ENCODE measurements at places on chromosomes 13 and 19.

DNA sequence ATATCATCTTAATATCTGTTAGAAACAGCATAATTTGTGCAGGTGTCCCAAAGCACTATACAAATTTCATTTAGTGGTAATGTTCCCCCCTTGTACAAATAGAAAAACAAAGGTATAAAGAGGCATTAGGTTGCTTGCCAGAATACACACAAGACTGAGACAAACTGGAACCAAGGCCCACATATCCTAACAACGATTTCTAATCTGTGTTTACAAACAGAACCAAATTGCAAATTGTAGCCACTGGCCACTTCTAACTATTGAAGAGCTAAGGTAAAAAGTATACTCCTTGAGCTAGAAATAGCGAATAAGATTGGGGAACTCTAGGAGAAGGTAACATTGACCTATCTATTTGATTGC lies 526.1 kb downstream of the KLF12 start:
- no peak for DNase-seq

GRCh38 chr19:47507924-47508553 lies 6.8 kb downstream of the NAPA start:
- DNase-seq: no peak

- peak; percentile 25 for DNase-seq
Measured at GRCh38 chr13:31276421-31276820, 76.6 kb downstream of the B3GLCT start.

GRCh38 chr19:35644987-35645679 lies 3.0 kb upstream of the COX6B1 start:
- peak; percentile 65 for DNase-seq

DNA sequence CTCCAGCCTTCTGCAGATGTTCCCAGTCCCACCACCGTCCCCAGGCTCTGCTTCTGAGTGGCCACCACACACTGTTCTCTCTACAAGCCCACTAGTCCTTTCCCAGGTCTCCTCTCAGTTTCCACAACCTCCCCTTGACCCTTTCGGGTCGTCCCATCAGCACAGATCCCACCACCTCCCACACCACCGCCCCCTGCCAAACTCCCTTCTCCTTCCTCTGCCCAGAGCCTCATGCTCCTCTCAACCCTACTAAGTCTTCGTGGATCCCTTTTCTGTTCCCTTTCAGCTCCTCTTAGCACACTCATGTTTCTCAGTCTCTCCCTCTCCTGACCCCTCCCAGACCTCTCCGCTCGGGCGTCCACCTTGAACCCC lies 1.9 kb downstream of the NAPA start:
- DNase-seq: no peak

GRCh38 chr13:70034286-70034685 lies 73.3 kb upstream of the ATXN8OS start:
- no peak for DNase-seq

DNA sequence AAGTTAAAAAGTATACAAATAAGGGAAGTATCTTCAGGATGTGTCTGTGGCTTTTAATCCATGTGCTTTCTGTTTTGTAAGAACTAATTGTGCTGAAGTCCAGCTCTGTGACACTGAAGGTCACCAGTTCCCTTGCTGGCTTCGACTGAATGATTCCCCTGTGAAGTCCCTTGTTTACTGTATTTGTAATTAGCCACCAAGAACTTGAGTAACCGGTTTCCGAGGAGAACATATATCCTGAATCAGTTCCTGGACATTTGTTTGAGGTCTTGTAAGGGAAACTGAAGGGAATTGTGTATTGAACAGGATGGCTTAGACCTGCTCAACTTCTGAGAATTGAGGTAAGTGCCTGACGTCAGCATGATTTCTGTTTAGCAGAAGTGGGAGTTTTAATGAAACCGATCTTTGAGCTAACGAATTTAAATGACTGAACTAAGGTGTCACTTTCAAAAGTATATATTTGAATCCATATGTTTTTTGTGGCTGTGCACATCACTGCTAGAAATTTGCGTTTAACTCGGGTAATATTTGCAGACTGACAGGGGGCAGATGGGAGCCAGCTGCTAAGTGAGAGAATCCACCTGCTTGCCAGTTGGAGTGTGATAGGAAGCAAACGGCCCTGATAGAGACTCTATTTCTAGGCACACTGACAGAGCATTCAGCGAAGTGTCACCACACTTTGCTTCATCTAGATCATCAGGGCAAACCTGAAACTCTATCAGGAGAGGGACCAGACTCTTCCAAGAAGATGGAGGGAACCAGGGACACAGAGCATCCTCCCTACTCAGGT lies 530.0 kb downstream of the RFC3 start:
- DNase-seq: no peak

DNA sequence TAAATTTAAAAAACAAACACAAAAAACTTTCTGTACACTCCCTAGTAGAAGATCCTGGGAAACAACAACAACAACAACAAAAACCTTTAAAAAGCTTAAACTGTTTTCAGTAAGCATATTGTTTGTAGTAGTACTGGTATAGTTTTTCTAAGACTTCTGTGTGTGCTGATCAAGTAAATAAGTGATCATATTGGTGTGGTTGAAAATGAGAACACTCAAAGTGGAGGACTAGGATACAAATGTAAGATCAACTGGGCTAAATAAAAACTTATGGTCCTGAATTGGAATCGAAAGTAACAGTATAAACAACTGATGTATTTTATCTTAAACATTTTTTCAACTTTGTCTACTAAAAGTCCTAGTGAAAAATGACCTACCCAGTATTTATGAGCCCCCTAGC lies 135.5 kb downstream of the FOXO1 start:
- no peak for DNase-seq

Measured in cardiac fibroblast (primary cell).